Neural crest cell (in vitro differentiated cells): ENCODE measurements at places on chromosomes 5 and 9.

DNA sequence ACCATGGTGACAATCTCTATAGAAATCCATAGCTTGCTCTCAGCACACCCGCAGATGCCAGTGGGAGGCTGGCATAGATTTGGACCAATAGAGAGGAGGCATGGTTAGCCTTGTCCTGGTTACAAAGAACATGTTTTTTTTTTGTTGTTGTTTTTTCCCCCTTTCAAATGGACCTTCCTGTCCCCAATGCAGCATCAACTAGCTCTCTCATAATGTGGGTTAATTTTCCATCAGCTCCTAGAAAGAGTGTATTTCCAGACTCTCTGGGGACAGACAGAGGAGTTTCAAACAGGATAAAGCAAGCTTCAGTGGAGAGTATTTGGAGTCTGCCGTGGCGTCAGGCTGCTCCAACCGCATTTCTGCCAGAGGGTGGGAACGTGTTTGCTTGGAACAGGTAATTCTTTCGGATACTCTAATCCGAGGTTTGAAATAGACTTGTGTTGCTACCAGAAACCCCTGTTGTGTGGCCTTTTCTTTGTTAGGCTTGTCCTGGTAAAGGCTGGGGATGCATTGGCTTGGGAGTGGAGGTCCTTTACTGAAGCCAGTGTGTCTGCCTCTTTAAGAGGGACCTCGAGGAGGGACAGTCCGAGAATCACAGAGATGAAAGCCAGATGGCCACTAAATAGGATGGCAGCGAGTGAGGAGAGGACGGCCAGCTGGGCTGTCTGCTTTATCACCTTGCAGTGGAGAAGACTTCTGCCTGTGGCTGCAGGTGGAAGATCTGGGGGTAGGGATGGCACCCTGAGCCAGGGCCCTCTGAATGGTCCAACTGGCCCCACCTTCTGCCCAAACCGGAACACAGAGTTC lies 130.5 kb upstream of the CPEB4 start:
- DNase-seq: no peak

- no peak for DNase-seq
Measured at GRCh38 chr9:134181648-134182034, 17.3 kb upstream of the RNU6ATAC start.

- no peak for DNase-seq
Measured at GRCh38 chr9:102035929-102036328, 297.5 kb upstream of the GRIN3A start.

DNA sequence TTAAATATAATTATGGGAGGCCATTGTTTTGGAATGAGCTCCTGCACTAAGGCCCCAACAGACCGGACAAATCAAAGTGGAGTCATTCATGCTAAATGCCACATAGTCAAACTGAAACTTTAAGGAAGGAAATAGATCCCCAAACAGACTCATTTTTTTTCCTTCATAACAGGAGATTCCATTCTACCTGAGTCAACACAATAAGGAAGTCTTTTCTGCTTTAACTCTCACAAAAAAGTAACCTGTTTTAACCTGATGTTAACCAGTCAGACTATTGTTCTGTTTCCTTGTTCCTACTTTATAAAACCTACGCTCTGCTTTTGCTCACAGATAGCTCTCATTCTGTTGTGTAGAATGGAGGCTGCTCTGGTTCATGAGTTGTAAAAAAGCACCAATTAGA lies 234.9 kb downstream of the YTHDC2 start:
- no peak for DNase-seq

- no peak for DNase-seq
Measured at GRCh38 chr5:140869555-140869886, 764 bp downstream of the PCDHA11 start.

- no peak for DNase-seq
Measured at GRCh38 chr5:131994090-131994489, 17.4 kb downstream of the ACSL6 start.

- DNase-seq: no peak
Measured at GRCh38 chr9:34591917-34592866, 2.7 kb upstream of the CNTFR start.

DNA sequence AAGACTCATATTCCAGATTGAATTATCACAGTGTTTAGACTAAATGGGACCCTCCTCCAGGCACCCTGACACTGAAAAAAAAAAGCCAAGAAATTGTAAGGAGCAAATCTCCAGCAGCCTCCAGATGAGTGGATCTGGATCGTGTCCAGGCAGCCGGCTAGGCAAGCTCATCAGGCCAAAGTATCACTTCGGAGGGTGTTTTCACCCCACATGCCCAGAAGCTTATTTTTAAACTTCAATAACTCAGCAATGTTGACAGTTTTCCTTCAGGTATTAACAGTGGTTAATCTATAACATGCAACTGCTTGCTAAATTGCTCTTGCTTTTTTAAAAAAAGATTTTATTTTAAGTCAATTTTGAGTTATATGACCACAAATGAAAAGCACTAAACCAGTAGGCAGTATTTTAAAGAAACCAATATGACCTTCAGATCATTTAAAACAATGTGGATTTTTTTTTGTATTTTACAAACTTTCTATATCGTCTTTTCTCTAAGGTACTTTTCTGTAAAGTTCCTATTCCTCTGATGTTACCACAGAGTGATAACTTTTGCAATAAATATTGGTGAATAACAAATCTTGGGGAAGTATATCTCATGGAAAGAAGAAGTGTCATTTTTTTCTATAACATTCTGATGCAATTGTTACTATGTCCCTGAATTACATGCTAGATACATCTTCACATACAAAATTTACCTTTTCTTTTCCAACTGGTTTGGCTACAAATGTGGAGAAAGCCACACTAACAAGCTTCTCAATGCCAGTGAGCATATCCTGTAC lies 30.7 kb downstream of the ACOT12 start:
- no peak for DNase-seq
